ENCODE measurements at places on chromosomes 5 and 9.

DNA sequence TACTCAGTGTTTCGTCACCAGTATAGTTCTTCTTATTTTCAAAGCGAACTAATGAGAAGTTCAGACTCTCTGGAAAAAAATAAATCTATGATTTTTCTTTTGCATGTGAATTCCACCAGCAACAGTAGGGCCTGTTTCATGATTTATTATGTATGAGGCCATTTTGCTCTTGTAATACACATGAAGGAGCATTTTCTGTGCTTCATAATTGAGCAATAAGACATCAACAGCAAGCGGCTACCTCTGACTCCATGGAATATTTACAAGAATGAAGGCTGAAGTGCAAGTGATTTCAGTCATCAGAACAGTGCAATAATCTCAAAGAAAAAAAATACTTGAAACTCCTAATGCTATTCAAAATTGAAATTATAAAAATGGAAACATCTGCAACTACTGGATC, 282.9 kb upstream of the EDIL3 start:
- DNase-seq, result no peak

DNA sequence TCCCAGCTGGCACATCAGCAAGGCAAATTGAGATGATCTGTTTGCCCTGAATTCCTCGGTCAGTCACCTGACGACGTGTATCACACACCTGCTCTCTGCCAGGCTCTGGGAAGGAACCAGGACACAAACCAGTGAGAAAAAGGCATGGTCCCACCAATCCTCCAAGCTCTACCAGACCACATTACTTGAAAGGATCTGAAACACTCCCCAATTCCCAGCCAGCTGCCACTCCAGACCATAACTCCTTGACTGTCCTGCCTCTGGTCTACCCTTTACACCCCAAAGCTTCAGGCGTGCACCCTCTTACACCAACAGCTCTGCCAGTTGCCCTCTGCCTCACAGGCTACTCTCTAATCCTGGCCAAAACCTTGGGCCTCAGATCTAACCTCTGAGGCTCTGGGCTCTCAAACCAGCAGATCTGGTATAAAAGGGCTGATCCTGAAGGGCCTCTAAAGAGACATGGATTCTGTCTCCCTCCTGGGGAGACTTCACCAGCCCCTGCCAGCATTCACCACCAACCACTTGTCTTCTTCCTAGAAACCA, 6.8 kb downstream of the MGAT1 start:
- DNase-seq, result no peak

DNA sequence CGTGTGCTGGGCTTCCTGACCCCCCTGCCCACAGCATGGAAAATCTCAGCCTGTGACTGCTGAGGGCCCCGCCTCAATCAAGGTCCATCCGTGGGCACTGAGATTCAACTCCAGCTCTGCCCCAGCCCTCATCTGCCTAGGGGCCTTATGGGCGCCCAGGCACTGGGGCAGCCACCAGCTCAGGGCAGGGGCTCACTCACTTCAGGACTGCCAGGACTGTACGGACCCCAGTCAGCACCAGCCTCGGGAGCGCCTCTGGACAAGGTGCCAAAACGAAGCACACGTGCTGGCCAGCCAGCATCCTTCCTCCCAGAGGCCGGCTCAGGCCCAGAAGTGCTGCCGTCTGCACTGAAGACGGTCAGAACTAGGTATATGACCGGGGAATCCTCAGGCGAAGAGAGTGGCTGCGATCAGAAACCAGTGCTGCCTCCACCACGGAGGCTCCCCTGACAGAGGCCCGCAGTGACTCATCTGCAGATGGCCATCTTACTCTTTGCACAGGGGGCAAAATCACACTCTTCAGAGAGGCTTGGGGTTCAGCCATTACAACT, 19.6 kb downstream of the CLPTM1L start:
- DNase-seq, result no peak

DNA sequence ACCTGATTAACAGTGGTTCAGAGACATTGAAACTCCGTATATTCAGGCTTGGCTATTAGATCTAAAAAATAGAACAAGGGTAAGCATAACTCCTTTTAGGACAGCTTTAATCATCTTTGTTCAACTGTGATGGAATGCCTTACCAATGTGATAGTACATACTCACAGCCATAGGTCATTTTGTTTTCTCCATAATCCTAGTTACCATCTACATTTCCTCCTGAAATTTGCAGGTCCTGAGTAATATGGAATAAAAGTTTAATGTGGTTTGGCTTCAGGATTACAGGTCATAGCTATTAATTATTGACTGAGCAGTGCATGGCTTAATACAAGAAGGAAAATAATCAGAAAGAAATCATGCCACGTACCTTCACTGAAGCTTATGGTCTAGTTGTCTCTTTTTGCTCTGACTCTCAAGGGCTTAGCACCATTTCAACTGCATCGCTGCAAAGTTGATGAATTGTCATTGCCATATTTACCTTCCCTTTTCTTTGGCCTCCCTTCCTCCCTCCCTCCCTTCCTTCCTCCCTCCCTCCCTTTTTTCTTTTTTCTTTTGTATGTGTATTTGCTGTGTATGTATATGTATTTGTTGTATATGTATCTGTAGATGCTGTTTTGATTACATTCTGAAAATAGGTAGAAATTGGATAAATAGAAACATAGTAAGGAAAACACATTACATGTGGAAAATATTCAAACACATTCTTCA, 250.9 kb upstream of the ZNF608 start:
- no peak for DNase-seq

GRCh38 chr9:75372499-75373268, 284.4 kb downstream of the OSTF1 start:
- DNase-seq, result no peak

DNA sequence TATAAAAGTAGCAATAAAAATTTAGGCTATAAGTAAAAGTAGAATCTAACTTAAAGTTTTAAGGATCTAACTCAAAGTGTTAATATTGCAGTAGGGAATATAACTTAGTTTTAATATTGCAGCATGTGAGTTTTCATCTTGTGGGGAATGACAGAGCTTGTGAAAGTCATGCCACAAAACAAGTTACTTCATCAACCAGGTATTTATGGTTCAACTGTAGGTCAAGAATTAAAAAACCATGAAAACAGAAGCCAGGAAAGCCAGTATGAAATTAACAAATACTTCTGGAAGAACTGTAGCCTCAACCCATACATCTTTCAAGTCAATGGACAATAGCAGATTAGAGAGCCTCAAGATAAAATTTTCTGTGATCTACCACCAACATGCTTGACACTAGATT, 19.0 kb downstream of the HMGCS1 start:
- no peak for DNase-seq

- DNase-seq, result no peak
These were observed 40.3 kb upstream of the LRRC70 start for GRCh38 chr5:62538017-62538942.

DNA sequence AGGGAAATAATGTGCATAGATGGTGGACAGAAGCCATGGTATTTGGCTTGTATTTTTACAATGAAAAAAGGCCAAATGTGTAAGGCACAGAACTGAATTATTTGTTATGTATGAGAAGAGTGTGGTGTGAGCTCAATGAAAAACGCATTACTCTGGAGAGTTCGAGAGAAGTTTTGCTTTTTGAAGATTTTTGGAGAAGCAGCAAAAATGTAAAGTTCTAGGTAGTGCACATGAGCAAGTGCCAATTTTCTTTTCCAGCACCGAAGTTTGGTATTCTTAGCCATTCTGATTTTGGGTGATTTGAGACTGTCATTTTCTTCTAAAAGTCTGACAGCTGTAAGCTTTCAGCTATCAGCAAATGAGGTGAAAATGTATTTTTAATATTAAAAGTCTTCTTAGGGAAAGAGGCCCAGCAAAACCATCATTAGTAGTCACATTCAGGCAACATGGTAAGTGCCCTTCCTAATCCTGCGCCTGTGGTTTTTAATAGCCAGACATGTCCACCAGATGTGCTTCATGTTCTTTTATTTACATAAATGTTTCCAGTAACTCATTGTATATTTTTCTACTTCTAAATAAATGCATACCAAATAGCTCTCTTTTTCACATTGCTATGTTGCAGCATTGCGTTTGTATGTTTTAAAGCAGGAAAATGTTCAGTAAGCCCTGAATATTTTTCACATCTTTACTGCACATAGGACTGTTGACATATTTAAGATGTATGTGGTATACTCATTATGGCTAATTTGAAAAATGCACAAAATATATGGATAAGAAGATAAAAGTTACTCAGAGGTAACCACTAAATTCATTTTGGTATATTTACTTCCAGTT, 50.4 kb downstream of the RASGRF2 start:
- DNase-seq, result no peak

DNA sequence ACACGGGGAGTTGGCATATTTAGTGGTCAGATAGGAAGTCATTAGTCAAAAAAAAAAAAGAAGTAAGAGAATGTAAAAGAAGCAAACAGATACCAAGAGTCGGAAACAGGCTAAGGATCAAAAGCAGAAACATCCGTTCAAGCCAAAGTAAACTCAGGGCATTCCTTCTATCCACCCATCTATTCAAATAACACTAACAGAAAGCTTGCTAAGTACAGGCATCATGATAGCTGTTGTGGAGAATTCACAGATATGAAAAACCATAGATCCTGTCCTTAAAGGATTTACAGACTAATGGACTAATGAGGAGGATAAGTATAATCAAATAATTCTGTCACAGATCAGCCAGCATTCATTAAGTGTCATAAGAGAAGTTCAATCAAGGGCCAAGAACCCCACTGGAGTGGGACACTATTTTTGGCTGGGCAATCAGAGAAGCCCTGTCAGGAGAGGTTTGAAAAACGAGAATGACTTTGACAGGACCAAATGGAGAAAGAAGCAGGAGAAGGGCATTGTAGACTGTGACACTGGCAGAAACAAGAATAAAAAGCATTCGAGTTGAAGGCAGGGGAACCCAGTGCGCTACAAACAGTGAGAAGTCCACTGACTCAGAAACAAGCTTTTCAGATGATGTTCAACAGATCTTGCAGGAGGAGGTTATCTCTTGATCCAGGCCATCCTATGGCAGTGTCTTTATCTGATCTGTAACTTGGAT, 154.2 kb upstream of the TSLP start:
- no peak for DNase-seq

GRCh38 chr5:158080112-158080511, 221.2 kb upstream of the CLINT1 start:
- no peak for DNase-seq

DNA sequence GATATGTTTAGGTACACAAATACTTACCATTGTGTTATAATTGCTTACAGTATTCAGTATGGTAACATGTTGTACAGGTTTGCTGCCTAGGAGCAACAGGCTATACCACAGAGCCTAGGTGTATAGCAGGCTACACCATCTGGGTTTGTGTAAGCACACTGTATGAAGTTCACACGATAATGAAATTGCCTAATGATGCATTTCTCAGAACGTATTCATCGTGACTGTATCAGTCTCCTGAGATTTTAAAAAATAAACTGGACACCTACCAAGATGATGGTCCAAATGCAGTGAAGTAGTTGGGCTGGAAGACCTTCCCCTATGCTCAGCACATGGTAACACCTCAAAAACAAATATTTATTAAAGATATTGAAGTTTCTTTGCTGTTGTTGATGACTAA, 103.3 kb upstream of the NFIB start:
- no peak for DNase-seq

DNA sequence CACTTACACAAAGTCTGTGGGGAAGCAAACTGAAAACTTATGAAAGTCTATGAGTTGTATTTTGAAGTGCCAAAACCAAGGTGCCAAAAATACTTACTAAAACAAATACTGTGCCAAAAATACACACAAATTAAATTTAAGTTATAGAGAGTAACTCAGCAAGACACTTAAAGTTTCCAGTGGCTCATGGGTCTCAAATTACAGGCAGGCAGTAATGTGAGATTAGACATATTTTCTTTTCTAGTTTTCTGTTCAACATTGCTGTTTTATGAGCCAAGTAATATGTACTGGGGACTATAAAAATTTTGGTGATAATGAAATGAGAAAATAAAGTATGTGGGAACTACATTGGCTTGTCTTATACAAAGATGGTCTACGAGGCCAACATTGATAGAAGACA, 172.2 kb upstream of the SNX2 start:
- no peak for DNase-seq

GRCh38 chr9:128416432-128417019, 4.1 kb upstream of the CERCAM start:
- DNase-seq, result no peak

DNA sequence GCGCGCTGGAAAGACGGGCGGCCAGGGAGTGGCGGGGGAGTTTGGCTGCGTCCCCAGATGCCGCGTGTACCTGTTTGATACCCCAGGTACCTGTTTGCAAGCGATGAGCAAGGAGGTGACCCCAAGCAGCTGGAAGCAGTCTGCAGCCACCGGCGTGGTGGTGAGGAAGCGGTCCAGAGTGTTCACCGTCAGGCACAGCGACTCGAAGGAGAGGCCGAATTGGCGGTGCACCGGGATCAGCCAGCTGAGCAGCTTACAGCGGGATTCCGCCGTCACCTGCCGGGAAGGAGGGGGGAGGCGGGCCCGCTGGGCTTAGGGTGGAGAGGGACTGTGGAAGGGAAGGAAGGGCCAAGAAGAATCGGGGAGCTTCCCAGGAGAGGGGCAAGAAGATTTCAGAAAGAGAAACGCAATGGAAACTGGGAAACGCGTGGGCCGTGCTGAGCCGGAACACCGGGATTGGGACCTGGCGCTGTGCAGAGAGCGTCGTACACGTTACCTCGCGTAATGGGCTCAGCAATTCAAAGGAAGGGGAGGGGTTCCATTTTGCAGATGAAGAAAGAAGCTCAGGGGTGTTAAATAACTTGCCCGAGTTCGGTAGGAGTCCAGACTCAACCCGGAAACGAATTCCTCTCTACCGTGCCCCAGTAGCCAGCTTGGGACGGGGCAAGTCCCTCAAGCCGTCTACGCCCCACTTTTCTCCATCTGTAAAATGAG, 980 bp downstream of the CCNO start:
- DNase-seq, result peak; percentile 33

DNA sequence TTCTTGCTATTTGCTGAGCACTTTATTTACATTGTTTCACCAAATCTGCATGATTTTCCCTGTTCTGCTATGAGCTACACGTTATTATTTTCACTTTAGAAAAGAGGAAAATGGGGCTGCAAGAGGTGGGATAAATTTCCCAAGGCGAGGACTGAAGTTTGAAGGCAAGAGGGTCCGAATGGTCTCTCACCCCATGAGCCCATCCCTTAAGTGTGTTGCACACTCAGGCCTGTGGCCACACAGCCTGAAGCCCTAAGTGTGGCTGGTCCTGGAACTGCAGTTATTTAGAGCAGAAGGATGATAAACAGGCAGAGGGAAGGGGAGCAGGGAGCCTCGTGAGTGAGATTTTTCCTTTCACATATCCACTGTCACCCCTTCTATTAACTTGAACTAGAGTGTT, 7.8 kb downstream of the PDE8B start:
- no peak for DNase-seq
